WTC11 (cell line): ENCODE measurements at places on chromosomes 1 and 21.

- DNase-seq: no peak
These were observed 7.2 kb downstream of the MTR start for GRCh38 chr1:236802264-236802663.

DNA sequence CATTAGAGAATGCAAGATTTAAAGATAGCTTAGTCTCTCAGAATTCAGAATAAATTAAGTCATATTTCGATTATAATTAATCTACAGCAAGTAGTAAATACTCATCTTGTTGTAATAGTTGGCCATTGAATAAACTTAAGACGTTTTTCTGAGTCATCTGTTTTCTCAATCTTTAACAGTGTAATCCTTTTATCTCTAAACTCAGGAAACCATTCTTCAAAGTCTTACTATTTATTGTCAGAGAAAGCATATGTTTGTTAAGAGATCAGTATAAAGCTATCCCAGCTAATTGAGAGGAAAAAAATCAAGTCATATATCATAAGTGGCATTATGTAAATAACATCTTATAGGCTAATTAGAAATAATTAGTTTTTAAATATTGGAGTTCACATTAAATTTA, 201.2 kb upstream of the ADAMTS5 start:
- DNase-seq: no peak

DNA sequence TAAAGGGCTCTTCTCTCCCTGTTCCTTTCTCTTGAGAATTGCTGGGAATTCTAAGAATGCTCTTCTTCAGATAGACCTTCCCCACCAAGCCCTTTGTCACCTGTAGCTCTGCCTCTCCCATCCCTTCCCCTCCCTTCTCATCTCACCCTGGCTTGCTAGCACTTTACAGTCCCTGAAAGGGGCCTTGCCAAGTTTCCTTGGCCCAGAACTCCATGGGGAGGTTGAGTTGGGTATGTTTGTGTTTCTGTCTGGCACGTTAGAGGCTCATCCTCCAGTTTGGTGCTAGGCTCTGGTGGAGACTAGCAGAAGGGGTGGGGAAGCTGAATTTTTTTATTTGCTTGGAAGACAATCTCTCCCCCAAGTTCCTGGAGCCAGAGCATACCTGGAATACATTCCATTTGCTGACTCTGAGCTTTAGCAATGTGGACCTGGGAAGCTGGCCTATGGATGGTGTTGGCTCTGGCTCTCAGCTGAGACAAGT, 4.9 kb downstream of the CGN start:
- no peak for DNase-seq

DNA sequence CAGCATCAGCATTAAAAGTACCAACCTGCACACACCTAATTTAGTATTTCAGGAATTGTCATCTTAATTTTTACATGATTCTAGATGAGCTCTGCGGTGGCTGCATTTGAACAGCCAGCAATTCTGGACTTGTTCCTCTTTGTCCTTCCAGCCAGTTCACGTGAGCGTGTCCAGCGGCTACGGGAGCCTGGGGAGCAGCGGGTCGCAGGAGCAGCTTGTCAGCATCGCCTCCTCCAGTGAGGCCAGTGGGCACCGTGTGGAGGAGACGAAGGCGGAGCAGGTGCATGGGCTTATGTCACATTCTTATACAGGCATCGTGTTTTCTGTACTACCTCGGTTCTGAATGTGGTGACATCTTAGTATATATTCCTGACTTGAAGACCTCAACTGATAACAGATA, 25.7 kb downstream of the PER3 start:
- no peak for DNase-seq

DNA sequence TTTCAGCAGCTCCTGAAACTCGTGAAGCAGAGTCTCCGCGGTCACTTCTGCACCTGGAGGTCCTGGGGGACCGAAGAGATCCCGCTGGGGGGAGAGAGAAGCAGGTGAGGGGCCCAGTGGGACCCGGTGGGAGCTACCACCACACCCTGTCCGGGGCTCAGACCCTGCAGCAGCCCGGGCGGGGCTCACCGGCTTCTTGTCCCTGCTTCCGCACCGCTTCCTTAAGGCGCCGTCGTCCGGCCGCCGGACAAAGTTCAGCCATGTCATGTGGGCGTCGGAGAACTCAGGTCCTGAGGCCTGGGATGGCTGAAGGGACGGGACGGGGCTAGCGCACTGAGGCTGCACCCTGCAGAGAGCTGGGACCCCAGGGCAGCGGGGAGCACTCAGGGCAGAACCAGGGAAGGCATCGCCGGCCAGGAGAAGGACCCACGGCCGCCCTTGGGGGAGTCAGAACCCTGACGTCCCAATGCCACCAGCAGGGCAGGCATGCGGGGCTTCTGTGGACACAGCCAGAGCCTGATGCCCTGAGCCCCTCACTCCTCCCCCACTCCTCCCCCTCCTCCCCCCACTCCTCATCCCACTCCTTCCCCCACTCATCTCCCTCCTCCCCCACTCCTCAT, 2.2 kb downstream of the C1QTNF12 start:
- no peak for DNase-seq

DNA sequence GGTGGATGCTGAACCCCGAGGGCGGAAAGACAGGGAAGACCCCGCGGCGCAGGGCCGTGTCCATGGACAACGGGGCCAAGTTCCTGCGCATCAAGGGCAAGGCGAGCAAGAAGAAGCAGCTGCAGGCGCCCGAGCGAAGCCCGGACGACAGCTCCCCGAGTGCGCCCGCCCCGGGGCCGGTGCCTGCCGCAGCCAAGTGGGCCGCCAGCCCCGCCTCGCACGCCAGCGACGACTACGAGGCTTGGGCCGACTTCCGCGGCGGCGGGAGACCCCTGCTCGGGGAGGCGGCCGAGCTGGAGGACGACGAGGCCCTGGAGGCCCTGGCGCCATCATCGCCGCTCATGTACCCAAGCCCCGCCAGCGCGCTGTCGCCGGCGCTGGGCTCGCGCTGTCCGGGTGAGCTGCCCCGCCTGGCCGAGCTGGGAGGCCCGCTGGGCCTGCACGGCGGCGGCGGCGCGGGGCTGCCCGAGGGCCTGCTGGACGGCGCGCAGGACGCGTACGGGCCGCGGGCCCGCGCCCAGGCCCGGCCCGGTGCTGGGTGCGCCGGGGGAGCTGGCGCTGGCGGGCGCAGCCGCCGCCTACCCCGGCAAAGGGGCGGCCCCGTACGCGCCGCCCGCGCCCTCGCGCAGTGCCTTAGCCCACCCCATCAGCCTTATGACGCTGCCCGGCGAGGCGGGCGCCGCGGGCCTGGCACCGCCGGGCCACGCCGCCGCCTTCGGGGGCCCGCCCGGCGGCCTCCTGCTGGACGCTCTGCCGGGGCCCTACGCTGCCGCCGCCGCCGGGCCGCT, 20.7 kb downstream of the FOXO6 start:
- peak; percentile 44 for DNase-seq

- no peak for DNase-seq
These were observed 57.7 kb downstream of the NTNG1 start for GRCh38 chr1:107198561-107198960.

GRCh38 chr1:60153961-60154360, 80.4 kb upstream of the C1orf87 start:
- DNase-seq: no peak

DNA sequence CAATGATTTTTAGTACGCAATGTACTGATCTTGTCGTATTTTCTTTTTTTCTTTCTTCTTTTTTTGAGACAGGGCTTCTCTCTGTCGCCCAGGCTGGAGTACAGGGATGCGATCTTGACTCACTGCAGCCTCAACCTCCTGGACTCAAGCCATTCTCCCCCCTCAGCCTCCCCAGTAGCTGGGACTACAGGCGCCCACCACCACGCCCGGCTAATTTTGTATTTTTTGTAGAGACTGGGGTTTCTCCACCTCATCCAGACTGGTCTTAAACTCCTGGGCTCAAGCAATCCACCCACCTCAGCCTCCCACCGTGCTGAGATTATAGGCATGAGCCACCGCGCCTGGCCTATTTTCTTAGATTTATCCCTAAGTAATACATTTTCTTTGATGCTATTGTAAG, 43.9 kb upstream of the COL6A2 start:
- DNase-seq: no peak

DNA sequence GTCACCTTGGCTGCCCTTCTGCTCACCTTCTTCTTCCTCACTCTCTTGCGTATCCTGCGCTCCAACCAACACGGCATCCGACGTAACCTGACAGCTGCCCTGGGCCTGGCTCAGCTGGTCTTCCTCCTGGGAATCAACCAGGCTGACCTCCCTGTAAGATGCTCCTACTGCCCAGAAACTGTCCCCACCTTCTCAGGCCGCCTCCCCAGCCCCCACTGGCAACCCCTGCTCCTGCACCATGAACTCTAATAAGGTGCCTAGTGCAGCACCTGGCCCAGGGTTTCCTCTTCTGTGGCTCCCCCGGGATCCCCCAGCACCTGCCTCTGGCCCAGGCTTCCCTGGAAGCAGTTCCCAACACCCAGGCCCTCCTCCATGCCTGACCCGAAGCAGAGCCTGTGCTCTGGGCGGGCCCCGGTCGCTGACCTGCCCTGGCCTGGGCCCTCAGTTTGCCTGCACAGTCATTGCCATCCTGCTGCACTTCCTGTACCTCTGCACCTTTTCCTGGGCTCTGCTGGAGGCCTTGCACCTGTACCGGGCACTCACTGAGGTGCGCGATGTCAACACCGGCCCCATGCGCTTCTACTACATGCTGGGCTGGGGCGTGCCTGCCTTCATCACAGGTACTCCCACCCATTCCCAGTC, 12.8 kb downstream of the PSRC1 start:
- DNase-seq: no peak

GRCh38 chr1:112878321-112878720, 77.7 kb downstream of the SLC16A1 start:
- no peak for DNase-seq

GRCh38 chr1:111272081-111272480, 18.6 kb upstream of the CHIA start:
- DNase-seq: no peak

DNA sequence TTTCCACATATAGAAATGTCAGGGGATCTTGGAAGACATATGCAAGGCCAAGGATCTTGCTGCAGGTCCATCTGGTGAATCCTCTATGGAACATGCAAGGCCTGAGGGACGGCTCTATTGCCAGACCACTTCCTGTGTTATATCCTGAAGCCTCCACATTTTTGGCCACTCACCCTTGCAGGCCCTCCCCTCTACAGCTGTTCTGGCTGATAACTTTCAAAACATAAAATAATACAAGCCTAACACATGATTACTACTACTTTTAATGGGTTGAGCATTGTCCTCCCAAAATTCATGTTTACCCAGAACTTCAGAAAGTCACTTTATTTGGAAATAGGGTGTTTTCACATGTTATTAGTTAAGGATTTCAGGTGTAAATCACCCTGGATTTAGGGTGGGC, 18.5 kb upstream of the LYPLAL1 start:
- DNase-seq: no peak

GRCh38 chr1:157975228-157975950, 18.1 kb upstream of the KIRREL1 start:
- no peak for DNase-seq

GRCh38 chr21:45095505-45095904, 21.1 kb downstream of the ADARB1 start:
- DNase-seq: no peak

GRCh38 chr1:241810769-241811405, 37.1 kb upstream of the EXO1 start:
- no peak for DNase-seq

DNA sequence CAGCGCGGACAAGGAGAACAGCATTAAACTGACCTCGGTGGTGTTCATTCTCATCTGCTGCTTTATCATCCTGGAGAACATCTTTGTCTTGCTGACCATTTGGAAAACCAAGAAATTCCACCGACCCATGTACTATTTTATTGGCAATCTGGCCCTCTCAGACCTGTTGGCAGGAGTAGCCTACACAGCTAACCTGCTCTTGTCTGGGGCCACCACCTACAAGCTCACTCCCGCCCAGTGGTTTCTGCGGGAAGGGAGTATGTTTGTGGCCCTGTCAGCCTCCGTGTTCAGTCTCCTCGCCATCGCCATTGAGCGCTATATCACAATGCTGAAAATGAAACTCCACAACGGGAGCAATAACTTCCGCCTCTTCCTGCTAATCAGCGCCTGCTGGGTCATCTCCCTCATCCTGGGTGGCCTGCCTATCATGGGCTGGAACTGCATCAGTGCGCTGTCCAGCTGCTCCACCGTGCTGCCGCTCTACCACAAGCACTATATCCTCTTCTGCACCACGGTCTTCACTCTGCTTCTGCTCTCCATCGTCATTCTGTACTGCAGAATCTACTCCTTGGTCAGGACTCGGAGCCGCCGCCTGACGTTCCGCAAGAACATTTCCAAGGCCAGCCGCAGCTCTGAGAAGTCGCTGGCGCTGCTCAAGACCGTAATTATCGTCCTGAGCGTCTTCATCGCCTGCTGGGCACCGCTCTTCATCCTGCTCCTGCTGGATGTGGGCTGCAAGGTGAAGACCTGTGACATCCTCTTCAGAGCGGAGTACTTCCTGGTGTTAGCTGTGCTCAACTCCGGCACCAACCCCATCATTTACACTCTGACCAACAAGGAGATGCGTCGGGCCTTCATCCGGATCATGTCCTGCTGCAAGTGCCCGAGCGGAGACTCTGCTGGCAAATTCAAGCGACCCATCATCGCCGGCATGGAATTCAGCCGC, 2.5 kb downstream of the S1PR1 start:
- no peak for DNase-seq

GRCh38 chr1:111793923-111794322, 38.2 kb downstream of the DDX20 start:
- DNase-seq: no peak

GRCh38 chr1:229271448-229272159, 693 bp downstream of the RAB4A start:
- no peak for DNase-seq

GRCh38 chr1:184329962-184330868, 56.6 kb upstream of the C1orf21 start:
- DNase-seq: no peak

- no peak for DNase-seq
These were observed 3.9 kb downstream of the SEMA6C start for GRCh38 chr1:151142411-151143056.

- no peak for DNase-seq
These were observed 102.7 kb upstream of the C1orf174 start for GRCh38 chr1:4002741-4003140.

DNA sequence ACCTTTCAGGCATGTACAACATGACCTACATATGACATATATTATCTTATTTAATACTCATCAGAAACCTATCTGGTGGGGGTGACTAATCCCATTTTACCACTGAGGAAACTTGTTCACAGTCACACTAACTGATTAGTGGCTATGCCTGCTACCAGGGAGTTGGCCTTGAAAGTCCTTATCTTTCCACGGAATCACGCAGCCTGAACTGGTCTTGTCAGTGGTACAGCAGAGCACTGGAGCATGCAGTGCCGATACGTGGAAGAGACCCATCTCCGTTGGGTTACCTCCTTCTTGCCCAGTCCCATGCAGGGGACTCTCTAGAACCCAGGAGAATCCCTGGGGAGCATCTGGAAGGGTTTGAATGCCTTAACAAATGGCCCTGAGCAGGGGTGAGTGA, 8.2 kb downstream of the HSD3B1 start:
- no peak for DNase-seq

DNA sequence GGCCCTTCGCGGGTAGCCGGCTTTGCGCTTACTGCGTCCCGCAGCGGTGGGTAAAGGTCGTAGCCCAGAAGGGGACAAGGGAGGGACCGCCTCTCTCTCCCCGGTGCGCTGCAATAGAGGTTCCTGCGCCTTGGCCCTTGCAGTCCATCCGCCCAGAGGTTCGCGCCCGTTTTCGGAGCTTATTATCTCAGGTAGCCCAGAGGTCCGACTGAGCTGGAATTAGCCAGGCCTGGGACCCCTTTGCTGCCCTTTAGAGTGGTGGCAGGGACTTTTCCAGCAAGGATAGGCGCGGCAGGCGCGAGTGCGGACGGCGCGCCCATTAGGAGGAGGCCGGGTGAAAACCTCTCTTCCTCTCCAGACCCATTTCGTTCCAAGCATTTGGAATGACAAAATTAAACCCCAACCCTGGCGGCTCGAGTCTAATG, 5.0 kb downstream of the LHX4 start:
- peak; percentile 60 for DNase-seq

GRCh38 chr1:2115702-2116341, 65.6 kb downstream of the PRKCZ start:
- peak; percentile 72 for DNase-seq
